Spleen (tissue), 13 donors: ENCODE measurements at places on chromosomes 5 and 9. TPM values are rescaled to one million over a fixed set of nuclear protein-coding genes. Genes with fewer than 3 reads are reported as not detected.

- no peak for DNase-seq
- H3K4me1 ChIP-seq = no peaks in the 10 kb centered on the region
- no peak overlapping the region for H3K4me3 ChIP-seq
- H3K27ac ChIP-seq = no peak overlapping the region
- no peaks in the 10 kb centered on the region for H3K36me3 ChIP-seq
- no peaks in the 10 kb centered on the region for H3K27me3 ChIP-seq
Observed at GRCh38 chr5:38607396-38607795, 51.0 kb upstream of the LIFR start.

- H3K27me3 ChIP-seq = no peaks in the 10 kb centered on the region
- no peak overlapping the region for H3K27ac ChIP-seq
- no peaks in the 10 kb centered on the region for H3K36me3 ChIP-seq
- no peak for DNase-seq
- H3K4me3 ChIP-seq = no peak overlapping the region
- H3K4me1 ChIP-seq = peaks cover 7% of the 10 kb centered on the region
Observed at GRCh38 chr5:96659170-96659569, 3.0 kb upstream of the CAST start.

GCNT1 gene
- 24.8 TPM for total RNA-seq

BTNL3 gene
- 0.70 TPM for total RNA-seq

GRCh38 chr9:99180199-99180598, 41.5 kb downstream of the ALG2 start:
- no peak overlapping the region for H3K27ac ChIP-seq
- peaks cover 21% of the 10 kb centered on the region for H3K4me1 ChIP-seq
- no peak overlapping the region for H3K4me3 ChIP-seq
- DNase-seq = no peak
- no peaks in the 10 kb centered on the region for H3K27me3 ChIP-seq
- no peaks in the 10 kb centered on the region for H3K36me3 ChIP-seq

DNA sequence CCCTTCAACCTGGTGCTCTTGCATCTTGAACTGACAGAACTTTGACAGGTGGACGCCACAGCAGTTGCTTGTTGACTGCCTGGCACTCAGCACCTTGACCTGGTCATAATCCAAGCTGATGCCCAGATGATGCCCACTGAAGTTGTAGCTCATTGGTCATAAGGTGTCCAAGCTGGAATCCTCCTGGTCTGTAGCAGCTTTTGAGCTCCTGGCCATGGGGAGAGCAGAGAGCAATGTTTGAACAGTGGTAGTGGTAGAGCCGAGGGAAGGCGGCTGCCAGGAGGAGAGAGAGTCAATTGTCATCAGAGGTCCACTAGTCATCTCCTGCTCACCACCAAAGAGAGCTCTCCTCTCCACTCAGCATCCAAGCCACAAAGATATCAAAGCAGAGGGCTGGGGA, 23.3 kb downstream of the CSF2 start:
- no peaks in the 10 kb centered on the region for H3K36me3 ChIP-seq
- DNase-seq = no peak
- H3K27ac ChIP-seq = no peak overlapping the region
- H3K27me3 ChIP-seq = no peaks in the 10 kb centered on the region
- no peak overlapping the region for H3K4me3 ChIP-seq

SPINK6 gene
- not detected for total RNA-seq
